Activated gamma-delta T cell treated with Interleukin-2 at 50 U/mL for 16 hours (primary cell): ENCODE measurements at places on chromosomes 13 and 19.

GRCh38 chr13:26929971-26930730 lies 169.6 kb upstream of the GPR12 start:
- DNase-seq, result peak; percentile 78

DNA sequence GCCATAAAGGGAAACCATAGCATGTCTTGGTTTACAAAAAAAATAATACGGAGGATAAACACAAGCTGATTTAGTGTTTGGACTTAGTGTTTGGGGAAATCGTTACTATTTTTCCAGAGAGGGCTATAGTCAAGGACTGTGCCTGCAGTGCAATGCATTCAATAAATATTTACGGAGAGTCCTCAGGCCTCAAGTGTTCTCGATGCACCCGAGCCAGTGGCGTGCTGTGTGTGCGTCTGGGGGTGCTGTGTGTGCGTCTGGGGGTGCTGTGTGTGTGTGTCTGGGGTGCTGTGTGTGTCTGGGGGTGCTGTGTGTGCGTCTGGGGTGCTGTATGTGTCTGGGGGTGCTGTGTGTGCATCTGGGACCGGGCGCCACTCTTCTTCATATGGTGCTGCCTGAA lies 71.7 kb upstream of the GTF3A start:
- no peak for DNase-seq

- no peak for DNase-seq
Observed at GRCh38 chr19:58366585-58367430, 4.3 kb upstream of the ZNF497 start.

DNA sequence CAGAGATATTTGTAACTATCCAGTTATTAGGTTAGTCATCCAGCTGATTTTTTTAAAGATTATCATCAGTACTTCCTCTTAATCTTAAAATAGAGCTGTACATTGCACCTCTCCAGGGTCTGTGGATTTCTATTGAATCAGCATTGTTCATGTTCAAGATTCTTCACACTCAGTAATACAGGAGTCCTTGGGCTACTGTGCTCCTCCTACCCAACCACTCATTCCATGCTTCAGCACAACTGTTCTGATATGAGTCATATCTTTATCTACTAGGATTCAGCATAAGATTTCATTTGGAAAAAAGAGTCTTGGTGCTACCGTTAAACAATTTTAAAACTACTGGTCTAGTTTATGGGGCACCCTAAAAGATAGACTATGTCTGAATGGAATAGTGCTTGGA lies 357.8 kb downstream of the DCT start:
- DNase-seq, result no peak

GRCh38 chr13:83286737-83287136 lies 595.5 kb downstream of the SLITRK1 start:
- no peak for DNase-seq

- no peak for DNase-seq
Observed at GRCh38 chr13:31951215-31951678, 80.3 kb upstream of the FRY start.

DNA sequence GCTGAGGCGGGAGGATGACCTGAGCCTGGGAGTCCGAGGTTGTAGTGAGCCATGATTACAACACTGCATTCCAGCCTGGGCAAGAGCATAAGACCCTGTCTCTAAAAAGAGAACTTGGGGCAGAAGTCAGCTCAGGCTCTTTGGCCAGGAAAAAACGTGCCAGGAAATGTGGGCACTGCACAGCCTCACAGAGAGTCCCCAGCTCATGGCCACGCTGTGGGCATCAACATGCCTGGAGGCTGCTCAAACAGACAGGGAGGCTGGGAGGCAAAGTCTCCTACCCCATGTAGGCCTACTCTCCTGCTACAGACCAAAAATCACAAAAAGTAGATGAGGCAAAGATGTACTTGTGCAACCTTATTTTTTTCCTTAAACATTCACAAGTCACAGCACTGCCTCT lies 49.4 kb downstream of the PEPD start:
- DNase-seq, result no peak

- DNase-seq, result no peak
Observed at GRCh38 chr19:10206226-10206885, 11.6 kb upstream of the DNMT1 start.

GRCh38 chr19:52270266-52270885 lies 989 bp downstream of the ZNF766 start:
- DNase-seq, result no peak

GRCh38 chr19:43351998-43352746 lies 1.3 kb upstream of the CD177 start:
- no peak for DNase-seq

DNA sequence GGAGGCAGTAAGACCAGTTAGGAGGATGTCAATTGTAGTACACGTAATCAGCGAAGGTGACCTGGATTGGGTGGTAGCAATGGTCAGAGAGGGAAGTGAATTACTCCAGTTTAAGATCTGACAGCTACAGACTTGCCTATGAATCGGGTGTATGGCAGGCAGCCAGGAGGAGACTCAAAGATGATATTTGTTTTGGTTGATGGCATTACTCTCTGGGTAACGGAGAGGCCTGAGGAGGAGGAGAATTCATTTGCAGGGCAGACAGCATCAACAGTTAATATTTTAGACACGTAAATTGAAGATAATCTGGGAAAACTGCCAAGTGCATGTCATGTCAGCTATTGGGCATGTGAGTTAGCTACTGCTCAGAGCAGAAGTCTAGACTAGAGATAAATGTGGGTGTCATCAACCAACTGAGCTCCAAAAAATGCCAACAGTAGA lies 109.2 kb downstream of the SGCG start:
- no peak for DNase-seq

DNA sequence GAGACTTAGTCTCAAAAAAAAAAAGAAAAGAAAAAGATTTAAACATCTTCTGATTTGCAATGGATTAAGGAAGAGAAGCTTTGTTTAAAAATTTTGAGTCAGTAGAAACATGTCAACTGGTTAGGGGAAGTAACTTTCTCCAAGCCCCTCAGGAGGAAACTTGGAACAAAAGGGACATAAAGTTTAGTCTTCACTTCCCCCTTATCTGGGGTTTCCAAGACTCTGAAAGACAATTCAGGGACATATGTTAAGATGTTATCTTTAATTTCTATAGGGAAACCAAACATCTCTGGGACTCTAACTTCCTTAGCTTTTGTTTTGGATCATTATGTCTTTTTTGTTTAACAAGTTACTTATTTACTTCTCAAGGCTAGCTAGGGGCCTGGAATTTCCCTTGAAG lies 20.1 kb upstream of the MRI1 start:
- no peak for DNase-seq

- DNase-seq, result no peak
Observed at GRCh38 chr19:17325133-17325532, 9.5 kb downstream of the ANO8 start.

- DNase-seq, result peak; percentile 28
Observed at GRCh38 chr19:17681505-17682125, 6.5 kb downstream of the UNC13A start.

- DNase-seq, result no peak
Observed at GRCh38 chr13:80340651-80341100, 250 bp downstream of the SPRY2 start.

DNA sequence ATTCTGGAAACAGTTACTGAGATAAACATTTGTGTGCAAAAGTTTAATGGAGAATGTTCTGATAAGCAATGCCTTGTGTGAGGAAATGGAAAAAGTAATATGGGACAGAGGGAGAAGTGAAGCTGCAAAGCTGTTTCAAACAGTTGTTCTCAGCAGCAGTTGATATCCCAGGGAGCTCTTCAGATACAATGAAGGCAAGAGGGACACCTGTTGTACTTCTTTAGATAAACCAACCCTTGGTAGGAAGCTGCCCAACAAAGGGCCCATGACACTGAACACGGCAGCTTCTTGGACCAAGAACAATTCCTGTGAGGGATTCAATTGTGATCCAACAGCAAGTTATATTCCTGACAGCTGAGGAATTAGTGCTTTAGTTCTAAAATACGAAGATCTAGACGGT lies 894.3 kb upstream of the PCDH20 start:
- DNase-seq, result no peak
